ENCODE measurements at places on chromosomes 12 and 14.

DNA sequence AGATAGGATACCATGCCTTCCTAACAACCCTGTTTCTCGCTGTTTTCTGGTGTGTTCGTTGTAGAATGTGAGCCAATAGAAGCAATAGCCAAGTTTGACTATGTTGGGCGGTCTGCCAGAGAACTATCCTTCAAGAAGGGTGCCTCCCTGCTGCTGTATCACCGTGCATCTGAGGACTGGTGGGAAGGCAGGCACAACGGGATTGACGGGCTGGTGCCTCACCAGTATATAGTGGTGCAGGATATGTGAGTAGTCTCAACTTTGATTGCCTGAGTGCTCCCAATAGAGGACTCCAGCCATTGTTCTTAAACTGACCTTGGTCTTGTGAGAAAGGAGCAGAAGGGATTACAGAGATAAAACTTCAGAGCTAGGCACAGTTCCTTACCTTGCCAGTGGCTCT, 96.2 kb downstream of the KICS2 start:
- no peak for DNase-seq

GRCh38 chr12:80590085-80590484, 117.3 kb upstream of the MYF6 start:
- DNase-seq, result no peak

DNA sequence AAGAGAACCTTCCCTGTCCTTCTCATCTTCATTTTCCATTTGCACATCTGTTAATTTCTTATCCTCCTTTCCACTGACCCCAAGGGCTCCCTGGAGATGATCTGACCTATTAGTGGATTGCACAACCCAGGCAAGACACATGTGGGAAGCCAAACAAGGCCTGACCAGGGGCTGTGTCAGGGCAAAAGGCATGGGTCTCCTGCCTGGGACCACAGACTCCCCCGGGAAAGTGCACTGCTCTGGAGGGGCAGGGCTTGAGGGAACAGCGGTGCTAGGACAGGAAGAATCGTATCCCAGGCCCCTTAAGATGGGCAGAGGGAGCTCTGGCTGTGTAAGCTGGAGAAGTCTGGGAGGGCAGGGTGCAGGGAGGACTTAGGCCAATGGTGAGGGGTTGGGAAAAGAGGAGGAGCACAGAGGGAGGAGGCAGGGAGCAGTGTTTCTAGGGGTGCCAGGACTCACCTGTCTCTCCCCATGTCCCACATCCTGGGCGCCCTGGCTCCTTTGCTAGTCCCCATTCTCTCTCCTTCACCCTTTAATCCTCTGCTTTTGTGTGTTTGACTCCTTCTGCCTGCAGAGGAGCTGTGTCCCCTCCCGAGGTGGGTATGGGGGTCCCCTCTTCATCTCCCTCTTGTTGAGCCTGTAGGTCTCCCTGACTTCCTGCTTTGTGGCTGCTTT, 25.3 kb downstream of the PLEKHG3 start:
- no peak for DNase-seq

- DNase-seq, result no peak
Measured at GRCh38 chr12:113097716-113098440, 37.7 kb downstream of the RASAL1 start.

- DNase-seq, result no peak
Measured at GRCh38 chr12:75831402-75831801, 200.2 kb downstream of the PHLDA1 start.

- DNase-seq, result no peak
Measured at GRCh38 chr12:108582978-108583770, 14.7 kb downstream of the TMEM119 start.

GRCh38 chr12:53504004-53504920, 3.0 kb downstream of the NPFF start:
- DNase-seq, result no peak

- DNase-seq, result no peak
Measured at GRCh38 chr14:81062816-81063215, 107.4 kb downstream of the TSHR start.

DNA sequence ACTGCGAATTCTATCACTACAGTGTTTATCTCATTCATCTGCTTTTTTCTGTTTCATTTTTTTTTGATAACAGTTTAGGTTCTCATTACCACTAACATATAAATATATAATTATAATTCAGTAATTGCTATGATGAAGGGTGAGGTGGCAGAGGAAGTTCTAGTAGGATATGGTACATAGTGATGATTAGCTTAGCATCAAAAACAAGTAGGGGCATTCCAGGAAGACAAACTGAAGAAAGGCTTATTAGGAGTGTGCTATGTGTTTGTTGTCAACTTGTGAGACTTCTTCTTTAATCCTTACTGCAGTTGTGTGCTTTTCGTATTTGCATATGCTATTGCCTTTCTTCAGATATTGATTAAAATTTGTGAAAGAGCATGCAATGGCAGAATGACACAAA, 20.6 kb downstream of the FUT8 start:
- DNase-seq, result no peak

DNA sequence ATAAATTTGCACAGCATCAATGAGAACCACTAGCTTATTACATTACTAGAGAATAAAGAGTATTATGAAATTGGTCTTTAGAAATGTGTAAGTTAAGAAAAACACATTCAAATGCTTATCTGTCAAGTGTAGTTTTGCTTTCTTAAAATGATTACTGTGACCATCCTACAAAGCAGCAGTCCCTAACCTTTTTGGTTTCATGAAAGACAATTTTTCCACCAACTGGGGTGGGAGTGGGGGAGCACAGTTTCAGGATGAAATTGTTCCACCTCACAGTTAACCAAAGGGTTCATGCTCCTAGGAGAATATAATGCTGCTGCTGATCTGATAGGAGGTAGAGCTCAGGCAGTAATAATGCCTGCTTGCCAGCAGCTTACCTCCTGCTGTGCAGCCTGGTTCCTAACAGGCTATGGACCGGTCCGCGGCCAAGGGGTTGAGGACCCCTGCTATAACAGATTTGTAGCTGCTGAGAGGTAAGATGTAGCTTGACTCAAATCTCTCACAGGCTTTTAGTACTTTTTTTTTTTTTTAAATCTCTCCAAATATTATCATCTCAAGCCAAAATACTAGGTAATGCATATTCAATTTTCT, 45.4 kb downstream of the PPP4R3A start:
- DNase-seq, result no peak

DNA sequence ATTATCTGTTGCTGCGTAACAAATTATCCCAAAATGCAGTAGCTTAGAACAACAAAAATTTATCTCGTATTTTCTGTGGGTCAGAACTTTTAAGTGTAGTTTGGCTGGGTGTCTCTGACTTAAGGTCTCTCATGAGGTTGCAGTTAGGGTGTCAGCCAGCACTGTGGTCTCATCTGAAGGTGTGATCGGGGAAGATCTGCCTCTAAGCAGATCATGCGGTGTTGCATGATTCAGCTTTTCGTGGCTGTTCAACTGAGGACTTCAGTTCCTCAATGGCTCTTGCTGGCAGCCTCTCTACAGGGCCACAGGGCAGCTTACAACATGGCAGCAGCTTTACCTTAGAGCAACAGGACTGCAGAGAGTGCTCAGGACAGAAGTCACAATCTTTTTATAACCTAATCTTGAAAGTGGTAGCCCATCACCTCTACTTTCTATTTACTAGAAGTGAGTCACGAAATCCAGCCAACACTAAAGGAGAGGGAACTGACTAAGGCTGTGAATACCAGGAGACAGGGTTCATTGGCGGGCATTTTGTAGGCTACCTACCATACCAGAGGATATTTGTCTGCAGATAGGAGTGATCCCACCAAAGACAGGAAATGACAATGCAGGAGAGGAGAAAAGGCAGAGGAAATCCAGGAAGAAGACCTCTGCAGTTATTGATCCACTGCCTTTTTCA, 1.8 kb upstream of the TMPRSS12 start:
- no peak for DNase-seq

GRCh38 chr12:110023059-110023980, 24.1 kb downstream of the ANKRD13A start:
- no peak for DNase-seq

DNA sequence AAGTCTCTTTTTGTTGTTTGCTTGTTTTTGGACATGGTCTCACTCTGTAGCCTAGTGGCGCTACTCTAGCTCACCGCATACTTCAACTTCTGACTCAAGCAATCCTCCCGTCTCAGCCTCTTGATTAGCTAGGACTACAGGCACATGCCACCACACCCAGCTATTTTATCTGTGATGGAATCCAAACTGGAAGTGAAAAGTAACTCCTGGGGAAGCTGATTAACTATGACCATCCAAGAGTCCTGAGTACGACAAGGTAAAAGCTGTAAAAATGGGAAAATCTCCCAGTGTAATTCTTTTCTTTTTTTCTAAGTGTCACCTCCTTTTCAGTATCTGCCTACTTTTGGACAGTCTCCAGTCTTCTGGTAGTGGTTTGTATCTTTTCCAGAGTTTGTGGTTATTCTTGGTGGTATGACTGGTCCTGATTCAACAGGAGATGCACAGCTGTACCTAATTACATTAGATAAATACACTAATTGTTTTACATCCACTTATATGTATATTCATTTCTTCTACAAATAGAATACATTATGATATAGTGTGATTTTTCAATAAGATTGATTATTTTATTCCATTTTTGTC, 97.8 kb downstream of the SLC6A15 start:
- no peak for DNase-seq

GRCh38 chr12:49332441-49332861, 4.5 kb downstream of the C1QL4 start:
- DNase-seq, result no peak

- DNase-seq, result no peak
Measured at GRCh38 chr14:79057333-79057732, 887.2 kb downstream of the NRXN3 start.

GRCh38 chr12:25829192-25829591, 129.3 kb upstream of the RASSF8 start:
- DNase-seq, result no peak

- DNase-seq, result no peak
Measured at GRCh38 chr14:44070046-44070445, 437.0 kb downstream of the FSCB start.

DNA sequence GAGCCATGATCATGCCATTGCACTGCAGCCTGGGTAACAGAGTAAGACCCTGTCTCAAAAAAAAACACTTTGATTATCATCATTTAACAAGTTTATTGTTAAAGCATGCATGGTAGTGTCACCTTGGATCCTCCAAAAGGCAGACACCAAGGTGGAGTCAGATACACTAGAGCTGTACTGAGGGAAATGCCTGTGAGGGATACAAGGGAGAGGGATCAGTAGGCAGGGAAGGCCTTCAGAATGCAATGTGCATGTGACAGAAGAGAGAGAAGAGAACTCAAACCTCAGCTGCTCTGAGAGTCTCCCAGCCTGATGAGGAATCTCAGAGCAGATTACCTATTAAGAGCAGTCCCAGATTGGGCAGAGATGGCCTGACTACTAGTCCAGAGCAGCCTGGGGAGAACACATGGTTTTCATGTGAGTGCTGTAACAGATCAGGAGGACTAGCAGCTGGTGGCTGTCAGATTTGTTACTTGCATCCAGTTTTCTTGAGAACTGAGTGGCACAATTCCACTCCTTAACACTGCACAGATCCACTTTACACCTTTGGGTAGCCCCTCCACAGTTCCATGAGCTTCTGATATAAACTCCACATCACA, 38.0 kb upstream of the A2ML1 start:
- no peak for DNase-seq

GRCh38 chr14:105165134-105165704, 3.4 kb downstream of the JAG2 start:
- no peak for DNase-seq

- DNase-seq, result no peak
Measured at GRCh38 chr12:127820271-127820670, 446.7 kb upstream of the TMEM132C start.

- peak; percentile 74 for DNase-seq
Measured at GRCh38 chr12:104288635-104289274, 14.8 kb upstream of the EID3 start.

DNA sequence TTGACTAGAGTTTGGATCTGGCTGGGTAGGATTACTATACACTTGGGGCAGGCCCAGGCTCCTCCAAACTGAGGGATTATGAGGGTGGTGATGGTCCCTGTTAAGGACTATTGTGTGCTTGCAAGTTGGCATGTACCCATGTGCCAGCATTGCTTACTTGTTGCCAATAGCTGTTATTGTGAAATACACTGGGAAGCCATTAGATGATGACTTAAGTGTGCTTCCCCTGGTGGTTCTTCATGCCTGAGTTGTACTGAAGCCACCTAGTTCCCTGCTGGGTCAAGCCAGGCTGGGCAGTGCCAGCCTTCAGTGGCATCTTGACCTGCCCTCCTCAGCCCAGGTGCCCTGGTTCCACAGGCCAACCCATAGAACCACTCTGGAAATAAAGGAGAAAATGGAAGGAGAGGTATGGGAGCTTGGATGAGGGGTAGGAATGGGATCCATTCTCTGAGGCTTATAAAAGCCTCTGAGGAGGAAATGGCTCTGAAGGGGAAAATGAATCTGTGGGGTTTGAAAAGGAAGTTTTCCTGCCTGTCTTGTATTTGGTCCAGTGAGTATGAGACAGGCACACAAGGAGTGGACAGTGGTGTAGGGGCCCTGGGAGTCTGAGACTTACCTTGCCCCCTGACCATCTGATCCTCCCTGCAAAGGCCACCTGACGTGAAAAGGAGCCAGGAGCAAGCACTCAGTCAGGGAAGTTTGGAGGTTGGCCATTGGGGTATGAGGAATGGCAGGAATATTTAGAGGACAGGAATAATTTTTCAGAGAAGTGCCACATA, 724 bp downstream of the LTB4R start:
- no peak for DNase-seq
